Astrocyte of the hippocampus (primary cell): ENCODE measurements at places on chromosomes 4 and X.
A peak's percentile ranks its signal among the peaks of the same experiment; 100 is the strongest.

GRCh38 chr4:90328558-90328957 lies 201.4 kb downstream of the CCSER1 start:
- DNase-seq: peak; percentile 51

DNA sequence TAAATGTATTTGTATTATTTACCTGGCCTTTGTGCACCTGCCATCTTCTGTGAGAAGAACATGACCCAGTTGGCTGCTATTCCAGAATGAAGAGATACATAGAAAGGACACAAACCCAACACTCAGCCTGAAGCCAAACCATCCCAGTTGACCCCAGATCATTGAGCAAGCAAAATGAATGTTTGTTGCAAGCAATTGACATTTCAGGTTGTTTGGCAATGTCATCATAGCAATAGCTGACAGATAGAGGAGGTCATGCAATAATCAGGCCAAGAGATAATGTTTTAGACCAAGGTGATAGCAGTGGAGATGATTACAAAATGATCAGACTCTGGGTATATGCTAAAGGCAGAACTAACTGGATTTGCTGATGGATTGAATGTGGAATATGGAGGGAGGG lies 71.2 kb upstream of the TMEM164 start:
- DNase-seq: no peak

DNA sequence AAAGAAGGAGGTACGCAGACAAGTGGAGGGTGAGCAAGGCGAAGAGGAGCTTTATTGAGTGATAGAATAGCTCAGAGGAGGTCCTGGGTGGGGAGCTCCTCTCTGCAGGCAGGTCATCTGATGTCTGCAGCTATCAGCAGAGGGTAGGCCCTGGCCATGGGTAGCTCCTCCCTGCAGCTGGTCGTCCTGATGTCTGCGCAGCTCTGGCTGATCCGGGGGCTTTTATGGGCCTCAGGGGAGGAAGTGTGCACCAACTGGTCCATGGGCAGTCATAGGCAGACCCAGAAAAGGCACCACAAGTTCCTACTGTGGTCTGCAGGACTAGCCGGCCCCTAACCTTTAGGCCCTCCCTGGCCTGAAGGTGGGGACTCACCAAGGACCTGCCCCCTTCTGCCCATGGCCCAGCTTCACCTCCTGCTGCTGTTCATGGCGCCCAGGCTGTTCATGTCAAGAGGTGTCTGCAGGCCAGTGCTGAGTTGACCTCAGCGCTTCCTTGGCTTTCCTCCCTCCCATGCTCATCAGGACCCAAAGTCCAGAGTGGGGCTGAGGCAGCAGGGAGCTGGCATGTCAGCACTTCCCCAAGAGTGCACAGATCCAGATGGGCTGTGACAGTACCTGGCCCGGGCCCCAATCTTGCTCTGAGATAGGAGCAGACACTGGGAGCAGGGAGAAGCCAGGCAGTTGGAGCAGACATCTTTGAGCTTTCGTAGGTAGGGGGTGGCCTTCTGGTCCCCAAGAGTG lies 46.1 kb downstream of the ARAP2 start:
- no peak for DNase-seq

GRCh38 chr4:87150498-87151261 lies 69.7 kb downstream of the KLHL8 start:
- DNase-seq: peak; percentile 84

DNA sequence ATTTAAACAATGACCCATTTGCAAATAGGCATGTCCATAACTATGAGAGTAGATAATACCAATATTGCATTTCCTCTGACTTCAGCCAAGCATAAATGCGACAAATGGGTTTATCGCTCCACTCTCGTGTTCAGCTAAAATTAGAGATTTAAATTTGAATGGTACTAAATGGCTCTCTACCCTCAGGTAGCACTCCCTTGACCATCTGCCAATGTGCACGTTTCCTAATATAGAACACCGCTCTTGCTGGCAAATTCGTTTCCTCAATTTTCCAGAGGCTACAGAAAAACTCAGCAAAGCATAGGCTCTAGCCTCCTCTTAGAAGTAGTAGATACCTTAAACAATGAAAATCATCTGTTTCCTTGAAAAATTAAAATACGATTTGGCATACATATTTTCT lies 251.6 kb downstream of the ADGRA3 start:
- no peak for DNase-seq

- DNase-seq: no peak
Observed at GRCh38 chrX:24085101-24085500, 30.3 kb downstream of the EIF2S3 start.

GRCh38 chrX:22345884-22346283 lies 73.2 kb downstream of the CBLL2 start:
- DNase-seq: peak; percentile 11

DNA sequence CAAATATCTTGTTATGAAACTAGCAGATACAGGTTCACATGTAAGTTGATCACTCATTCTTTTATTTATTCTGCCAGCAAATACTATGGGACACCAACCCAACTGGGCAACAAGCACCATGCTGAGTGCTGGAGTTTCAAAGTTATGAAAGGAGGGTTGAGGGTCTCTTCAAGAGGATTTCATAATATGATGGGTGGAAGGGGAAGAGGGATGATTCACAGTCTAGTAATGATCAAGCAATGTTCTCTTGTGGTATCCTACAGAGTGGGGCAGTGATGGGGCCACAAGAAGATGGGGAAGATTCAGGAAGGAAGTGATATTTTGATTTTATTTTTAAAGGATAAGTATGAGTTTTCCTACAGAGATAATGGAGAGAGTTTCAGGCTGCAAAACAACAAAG lies 46.2 kb upstream of the TXK start:
- no peak for DNase-seq

DNA sequence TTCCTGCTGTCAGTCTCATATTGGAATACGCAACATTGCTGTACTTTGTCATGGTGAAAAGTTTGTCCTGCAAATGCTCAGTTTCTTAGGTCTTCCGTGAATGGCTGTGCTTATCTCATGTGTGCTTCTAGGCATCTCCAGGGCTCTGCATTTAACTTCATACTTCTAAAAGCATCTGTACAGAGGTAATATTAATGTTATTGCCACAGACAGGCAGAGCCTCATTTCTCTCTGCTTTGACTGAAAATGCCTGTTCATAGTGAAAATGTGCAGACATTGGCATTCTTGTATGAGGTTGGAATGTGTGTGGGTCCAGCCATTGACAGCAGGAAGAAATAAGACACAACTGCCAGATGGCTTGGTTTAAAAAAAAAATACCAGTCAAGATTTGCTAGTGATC lies 140.1 kb upstream of the TTC29 start:
- no peak for DNase-seq

- DNase-seq: no peak
Observed at GRCh38 chr4:69098470-69098869, 2.2 kb downstream of the UGT2B7 start.

- peak; percentile 67 for DNase-seq
Observed at GRCh38 chrX:68936608-68937007, 107.8 kb downstream of the EFNB1 start.

GRCh38 chrX:43878906-43879526 lies 3.2 kb downstream of the MAOB start:
- no peak for DNase-seq

DNA sequence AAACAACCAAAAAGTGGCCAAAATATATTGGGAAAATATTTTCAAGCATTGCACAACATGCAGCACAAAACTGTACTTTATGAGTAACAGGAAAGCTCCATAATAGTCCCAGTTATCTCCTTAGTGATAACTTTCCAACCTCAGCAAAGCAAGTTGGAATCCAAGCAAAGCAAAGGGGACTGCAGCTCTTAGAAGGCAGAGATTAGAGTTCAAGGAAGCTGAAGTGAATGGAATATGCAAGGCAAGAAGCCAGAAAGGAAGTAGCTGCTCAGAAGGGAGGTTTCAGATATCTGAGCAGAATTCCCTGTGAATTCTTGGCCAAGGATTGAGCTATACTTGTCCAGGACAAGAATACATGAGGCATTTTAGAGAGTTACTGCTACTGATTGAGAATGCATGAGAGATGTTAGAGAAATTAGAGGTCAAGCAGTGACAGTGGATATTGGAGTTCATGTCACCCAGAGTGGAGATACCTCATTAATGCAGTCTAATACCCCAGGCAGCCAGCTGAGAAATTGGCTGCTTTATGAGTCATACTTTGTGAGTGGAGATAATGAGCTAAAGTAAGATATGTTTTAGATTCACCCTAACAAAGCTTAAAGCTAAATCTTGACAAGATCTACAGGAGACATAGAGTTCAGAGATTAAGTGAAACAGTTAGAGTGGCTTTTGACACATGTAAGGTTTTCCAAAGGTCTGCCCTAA lies 102.8 kb downstream of the INPP4B start:
- peak; percentile 66 for DNase-seq

GRCh38 chr4:169802873-169803272 lies 45.1 kb upstream of the HPF1 start:
- DNase-seq: no peak

DNA sequence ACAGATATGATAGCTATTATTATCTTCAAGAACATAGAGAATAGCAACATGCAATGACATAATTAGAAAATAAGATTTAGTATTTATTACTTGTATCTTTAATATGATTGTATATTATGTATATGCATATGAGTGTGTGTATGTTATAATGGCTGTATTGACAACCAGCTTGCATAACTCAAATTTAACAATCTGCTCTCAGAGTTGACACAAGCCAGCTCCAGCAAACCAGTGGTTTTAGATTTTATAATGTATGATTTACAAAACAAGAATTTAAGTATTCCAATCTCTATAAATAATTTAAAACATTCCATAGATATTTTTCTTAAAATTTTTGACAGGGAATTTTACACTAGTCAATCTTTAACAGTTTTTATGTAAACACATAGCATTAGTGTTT lies 935.9 kb upstream of the EPHA5 start:
- no peak for DNase-seq

DNA sequence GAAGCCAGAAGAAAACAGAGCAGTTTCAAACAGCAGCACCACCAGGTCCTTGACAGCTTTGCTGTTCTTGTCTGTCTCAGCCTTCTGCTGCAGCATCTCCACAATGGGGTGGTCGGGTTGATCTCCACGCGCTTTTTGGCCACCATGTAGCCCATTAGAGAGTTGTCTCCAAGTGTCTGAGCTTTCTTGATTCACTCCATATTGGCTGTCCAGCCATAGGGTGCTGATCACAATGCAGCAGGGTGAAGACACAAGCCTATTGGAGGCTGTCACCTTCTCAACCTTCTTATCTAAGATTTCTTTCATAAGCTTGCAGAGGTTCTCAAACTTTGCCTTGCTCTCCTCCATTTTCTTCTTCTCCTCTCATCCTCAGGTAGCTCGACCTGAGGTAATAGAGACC lies 175.4 kb upstream of the S100G start:
- no peak for DNase-seq

DNA sequence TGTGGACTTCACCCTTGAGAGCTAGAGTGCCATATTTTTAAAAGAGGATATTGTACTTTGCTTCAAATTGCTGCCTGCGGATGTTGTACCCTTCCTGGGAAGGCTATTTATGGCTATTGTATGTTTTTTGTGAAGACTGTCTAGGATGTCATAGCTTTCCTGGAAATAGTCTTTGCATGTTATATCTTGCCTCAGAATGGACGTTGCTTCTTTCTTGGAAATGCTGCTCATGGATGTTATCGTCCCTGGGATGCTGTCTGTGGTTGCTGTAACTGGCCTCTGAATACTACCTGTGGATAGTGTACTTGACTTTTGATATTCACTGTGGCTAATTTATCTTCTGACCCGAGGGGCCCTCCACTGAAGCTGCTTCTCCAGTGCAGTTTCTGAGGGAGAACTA lies 146.8 kb downstream of the ENOX2 start:
- DNase-seq: no peak

DNA sequence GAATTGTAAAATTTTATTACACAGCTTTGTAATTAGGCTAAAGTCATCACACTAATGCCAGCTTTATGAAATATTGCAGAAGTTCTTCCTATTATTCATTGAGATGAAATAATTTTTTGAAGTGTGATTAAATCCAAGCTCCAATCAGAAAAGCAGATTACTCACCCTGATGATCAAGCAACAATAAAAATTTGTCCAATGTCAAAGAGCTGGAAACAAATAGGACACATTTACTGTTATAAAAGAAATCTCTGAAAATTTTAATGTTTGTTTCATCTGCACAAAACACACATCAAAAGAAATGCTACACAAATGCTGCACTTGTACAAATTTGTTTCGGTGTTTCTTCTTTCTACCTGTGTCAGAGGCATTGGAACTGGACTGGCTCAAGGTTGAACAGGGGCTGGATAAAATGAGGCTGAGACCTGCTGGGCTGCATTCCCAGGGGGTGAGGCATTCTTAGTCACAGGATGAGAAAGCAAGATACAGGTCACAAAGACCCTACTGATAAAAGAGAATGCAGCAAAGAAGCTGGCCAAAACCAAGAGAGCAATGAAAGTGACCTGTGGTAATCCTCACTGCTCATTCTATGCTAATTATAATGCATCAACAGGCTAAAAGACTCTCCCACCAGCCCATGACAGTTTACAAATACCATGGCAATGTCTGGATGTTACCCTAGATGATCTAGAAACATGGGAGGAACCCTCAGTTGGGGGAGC lies 78.3 kb downstream of the GASK1B start:
- DNase-seq: peak; percentile 77

DNA sequence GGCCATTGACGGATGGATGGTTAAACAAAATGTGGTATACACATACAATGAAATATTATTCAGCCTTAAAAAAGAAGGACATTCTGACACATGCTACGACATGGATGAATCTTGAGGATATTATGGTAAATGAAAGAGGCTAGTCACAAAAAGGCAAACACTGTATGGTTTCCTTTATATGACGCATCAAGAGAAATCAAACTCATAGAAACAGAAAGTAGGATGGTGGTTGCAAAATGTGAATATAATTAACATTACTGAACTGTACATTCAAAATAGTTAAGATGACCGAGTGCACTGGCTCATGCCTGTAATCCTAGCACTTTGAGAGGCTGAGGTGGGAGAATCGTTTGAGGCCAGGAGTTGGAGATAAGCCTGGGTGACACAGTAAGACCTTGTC lies 9.5 kb upstream of the CASK start:
- no peak for DNase-seq

DNA sequence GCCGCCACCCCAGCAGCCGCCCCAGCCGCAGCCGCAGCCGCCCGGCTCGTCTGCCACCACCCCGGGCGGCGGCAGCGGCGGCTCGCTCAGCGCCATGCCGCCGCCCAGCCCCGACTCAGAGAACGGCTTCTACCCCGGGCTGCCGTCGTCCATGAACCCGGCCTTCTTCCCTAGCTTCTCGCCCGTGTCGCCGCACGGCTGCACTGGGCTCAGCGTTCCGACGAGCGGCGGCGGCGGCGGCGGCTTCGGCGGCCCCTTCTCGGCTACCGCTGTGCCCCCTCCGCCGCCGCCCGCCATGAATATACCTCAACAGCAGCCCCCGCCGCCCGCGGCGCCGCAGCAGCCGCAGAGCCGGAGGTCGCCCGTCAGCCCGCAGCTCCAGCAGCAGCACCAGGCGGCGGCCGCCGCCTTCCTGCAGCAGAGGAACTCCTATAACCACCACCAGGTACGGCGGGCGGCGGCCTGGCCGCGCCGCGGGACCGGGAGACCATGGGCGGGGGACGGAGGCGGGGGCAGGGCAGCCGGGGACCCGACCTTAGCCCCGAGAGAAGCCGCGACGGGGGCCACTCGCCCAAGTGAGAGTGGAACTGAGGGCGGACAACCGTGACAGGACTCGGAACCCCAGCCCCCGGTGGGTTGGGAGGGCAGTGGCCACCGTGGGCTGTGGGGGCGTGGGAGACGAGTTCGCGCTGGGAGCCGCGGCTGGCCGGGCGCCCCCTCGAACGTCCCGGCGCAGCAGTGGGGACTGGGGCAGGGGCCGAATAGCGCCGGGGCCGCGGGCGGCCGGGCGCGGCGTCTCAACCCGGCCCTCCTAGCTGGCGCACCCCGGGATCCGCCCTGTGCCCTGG lies 1.8 kb downstream of the CPEB2 start:
- DNase-seq: peak; percentile 64
